Stimulated activated CD4-positive, alpha-beta T cell treated with anti-CD3 and anti-CD28 coated beads, Interleukin-15, amount 100 ng/mL, for 24 hours (primary cell): ENCODE measurements at places on chromosomes 3 and 15.

- no peak for DNase-seq
Observed at GRCh38 chr3:24548278-24548677, 53.6 kb upstream of the THRB start.

- DNase-seq, result no peak
Observed at GRCh38 chr3:102177075-102177755, 257.6 kb upstream of the ZPLD1 start.

GRCh38 chr3:13827256-13827655 lies 52.6 kb downstream of the WNT7A start:
- DNase-seq, result no peak

DNA sequence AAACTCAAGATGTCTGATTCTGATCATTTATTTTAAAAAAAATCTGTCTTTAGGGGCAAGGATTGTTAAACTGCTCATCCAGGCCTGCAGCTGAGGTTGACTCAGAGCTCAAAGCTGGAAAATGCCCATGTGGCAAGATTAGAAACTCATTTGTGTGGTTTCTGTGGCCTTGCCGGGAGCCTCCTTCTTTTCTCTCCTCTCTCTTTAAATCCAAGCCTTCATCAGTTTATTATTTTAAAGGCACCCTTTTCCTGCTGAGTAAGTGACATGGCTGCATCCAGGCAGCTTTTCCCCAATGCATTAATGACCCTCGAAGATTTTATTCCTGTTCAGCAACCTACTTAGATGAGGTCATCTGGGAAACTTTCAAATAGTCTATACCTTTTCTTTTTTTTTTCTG lies 221.3 kb upstream of the CDIN1 start:
- DNase-seq, result no peak

GRCh38 chr15:81910355-81911021 lies 135.3 kb downstream of the MEX3B start:
- DNase-seq, result no peak

DNA sequence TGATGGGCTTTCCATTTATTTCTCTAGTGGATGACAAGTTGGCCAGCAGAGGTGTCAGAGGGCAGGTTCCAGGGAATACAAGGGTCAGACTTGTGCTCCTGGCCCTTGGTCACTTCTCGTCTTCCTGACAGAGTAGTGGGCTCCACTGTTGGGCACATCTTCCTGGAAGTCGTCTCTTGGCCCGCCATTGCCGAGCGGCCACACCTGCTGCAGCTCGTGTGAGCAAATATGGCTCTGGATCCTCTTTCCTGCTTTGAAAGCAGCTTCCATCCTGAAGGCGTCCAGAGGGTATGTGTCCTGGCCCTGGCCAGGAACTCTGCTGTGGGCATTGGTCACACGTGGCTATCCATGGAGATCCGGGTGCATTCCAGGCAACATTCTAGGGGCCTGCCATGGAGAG lies 100.2 kb downstream of the SNRPN start:
- no peak for DNase-seq

DNA sequence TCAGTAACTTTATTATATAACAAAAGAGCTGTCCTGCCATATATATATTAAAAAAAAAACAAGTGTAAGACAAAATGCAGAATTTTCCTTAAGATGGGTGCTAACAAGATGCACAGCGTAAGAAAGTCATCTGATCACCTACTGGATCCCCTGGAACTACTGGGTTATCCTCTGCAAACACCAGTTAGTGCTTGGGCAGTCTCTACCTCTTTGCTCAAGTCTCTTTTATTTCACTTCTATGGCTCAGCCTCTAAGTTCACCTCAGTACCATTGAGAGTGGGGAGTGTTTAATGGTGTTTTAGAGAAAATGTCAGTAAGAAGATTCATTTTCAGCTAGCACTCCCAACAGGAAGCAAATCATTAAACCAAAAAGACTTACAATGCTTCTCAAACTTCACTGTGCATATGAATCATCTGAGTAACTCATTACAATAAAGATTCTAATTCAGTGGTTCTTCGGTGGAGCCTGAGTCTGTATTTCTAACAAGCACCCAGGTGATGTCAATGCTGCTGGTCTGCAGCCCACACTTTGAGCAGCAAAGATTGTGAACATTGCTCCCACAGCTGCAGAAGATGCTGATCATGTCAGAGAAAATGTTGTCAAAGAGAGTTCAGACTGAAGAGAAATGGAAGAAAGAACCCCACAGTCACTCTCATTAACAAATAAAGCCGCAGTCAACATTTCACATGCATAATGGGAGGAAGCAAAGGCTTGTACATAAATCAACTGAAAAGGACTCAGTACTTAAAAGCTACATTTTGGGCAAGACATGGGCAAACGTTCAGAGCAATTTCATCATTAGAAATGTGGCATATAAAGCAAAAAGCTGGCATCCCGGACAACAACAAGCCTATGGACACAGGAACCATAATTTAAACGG lies 227.1 kb upstream of the ATP11B start:
- no peak for DNase-seq

DNA sequence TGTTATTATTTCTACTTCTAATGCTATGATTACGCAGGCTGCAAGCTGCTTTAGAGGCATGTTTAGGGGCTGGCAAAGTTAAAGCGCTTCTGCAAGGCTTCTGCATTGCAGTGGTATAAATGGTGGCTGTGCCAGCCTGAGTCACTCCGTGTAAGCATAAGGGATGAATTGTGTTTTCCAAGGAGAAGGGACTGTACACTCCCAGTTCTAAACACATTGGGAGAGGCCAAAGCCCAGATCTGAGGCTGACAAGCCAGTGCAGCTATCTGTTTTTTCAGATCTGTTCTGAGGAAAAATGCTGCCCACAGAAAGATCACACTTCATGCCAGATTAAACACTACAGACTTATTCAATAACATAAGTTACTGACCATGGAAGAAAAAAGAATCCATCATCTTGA lies 83.8 kb downstream of the PRICKLE2 start:
- DNase-seq, result no peak

DNA sequence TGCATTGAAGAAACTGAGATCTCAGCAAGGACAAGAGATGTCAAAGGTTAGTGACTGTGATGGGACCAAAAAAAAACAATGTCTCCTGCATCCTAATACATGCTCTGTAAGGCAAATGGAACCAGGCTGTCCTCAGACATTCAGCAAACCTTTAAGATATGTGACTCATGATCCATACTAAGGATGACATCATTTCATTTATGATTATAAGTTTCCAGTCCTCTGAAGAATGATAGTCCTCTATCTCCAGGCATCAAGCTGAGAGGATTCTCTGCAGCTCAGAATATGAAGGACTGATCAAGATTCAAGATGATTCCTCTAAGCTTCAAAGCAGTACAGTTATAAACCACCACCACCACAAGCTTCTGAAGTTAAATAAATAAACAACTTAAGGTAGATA lies 47.6 kb downstream of the SSR3 start:
- no peak for DNase-seq

DNA sequence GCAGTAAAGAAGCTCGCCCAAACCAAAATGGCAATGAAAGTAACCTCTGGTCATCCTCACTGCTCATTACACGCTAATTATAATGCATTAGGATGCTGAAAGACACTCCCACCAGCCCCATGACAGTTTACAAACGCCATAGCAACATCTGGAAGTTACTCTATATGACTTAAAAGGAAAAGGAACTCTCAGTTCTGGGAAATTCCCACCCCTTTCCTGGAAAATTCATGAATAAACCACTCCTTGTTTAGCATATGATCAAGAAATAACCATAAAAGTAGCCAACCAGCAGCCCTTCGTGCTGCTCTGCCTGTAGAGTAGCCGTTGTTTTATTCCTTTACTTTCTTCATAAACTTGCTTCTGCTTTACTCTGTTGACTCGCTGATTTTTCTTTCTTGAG lies 164.6 kb downstream of the SMAD6 start:
- DNase-seq, result no peak

- DNase-seq, result no peak
Observed at GRCh38 chr3:156657862-156658731, 16.3 kb upstream of the TIPARP start.

- no peak for DNase-seq
Observed at GRCh38 chr15:61229883-61230180, 730 bp upstream of the RORA start.

DNA sequence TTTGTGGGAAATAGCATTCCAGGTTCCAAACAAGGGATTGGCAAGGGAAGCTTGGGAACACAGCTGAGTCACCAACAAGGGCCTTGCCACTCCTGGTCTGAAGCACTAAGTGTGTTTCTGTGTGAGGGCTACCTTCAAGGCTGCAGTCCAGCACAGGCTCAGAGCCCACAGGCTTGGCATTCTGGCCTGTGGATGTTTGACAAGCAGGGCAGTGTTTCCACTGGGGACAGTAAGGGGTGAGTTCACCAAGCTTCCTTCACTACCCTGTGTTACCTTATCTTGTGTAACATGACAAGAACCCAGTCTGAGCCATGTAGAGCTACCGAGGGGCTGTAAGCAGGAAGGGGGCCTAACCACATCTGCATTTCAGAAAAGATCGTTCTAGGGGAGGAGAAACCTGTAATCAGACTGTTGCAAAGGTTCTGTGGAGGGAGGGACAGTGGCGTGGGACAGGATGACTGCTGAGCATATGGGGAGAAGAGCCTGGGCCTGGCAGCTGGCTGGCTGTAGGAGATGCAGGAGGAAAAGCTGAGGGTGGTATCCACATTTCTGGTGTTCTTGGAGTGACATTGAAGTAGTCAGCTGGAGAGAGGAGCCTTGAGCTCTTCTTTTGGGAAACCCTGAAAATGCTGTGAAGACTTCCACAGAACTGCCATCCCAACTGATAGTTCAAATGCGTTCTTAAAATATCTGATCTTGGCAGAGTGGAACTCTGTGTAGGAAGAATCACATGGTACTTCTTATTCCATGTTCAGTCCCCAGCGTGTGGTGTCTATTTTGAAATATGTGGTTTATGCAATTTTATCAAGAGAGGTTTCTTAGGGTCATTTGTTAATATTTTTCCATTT lies 61.3 kb downstream of the CTDSPL start:
- DNase-seq, result no peak

GRCh38 chr3:32045091-32045915 lies 61.1 kb upstream of the GPD1L start:
- DNase-seq, result no peak

- DNase-seq, result no peak
Observed at GRCh38 chr3:44832032-44832431, 29.7 kb upstream of the TMEM42 start.

DNA sequence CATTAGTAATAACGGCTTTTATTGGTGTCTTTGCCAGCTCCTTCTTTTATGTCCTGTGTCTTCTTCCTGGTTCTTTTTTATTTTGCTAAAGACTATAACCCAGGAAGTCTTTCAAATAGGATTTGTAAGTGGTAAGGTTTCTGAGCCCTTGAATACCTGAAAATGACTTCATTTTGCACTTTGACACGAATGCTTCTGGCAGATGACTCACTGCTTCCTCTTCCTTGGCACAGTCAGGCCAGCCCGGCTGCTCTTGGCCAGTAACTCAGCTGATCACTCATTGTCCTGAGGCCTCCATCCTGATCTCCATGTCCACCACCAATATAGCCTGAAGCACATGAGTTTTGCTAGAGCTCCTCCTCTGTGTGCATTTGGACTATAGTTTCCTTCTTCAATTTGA lies 48.7 kb upstream of the NR2E3 start:
- no peak for DNase-seq

- DNase-seq, result no peak
Observed at GRCh38 chr3:140395134-140396075, 282.5 kb upstream of the TRIM42 start.

DNA sequence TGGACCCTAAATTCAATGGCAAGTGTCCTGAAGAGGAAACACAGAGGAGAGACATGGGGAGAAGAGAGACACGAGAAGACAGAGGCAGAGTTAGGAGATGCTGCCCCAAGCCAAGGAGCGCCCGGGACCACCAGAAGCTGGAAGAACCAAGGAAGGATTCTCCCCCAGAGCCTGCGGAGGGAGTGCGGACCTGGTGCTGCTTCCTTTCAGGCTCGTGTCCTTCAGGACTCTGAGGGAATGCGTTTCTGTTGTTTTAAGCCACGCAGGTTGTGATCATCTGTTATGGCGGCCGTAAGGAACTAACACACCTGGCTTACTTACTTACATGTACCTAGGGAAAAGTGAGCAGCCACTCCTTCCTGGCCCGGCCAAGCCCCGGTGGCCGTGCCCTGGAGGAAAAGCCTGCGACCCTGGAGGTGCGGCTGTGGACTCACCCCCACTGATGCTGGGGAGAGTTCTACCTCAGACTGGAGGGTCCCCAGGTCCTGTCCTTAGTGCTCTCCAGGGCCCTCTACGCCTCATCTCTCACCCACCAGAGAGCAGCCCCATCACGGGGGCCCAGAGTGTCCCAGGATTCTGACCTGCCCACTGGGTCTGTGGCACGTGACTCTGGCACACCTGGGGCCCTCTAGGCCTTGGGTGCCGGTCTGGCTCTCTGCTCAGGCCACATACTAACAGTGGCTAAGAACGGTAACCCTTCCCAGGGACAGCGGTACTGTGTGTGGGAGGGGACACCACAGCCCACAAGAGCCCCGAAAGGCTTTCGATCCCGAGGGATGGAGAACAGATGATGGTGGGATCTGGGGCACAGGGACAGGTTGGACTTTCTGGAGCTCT lies 61.8 kb downstream of the ITGA11 start:
- no peak for DNase-seq

DNA sequence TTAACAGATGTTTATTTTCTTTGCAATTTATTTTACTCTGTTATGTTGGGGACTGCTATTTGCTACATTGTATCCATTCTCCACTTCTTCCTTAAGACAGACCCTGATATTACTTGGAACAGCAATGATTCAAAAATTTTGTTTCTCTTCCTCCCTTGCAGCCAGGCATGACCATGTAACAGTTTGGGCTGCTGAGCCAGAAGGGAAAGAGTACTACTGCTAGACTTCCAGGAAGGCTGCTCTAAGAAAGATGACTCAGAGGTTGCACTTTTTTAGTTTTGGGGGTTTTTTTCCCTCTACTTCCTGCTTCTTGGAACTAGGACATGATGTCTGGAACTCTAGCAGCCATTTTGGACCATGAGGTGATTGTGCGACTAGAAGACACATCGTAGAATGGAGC lies 10.3 kb downstream of the PRR20G start:
- no peak for DNase-seq

- DNase-seq, result no peak
Observed at GRCh38 chr15:93973287-93973686, 258.1 kb upstream of the MCTP2 start.

- DNase-seq, result no peak
Observed at GRCh38 chr15:91186904-91187656, 87.0 kb downstream of the SV2B start.

- DNase-seq, result no peak
Observed at GRCh38 chr3:30340500-30340899, 265.9 kb upstream of the TGFBR2 start.

- no peak for DNase-seq
Observed at GRCh38 chr15:62495670-62496614, 330.9 kb upstream of the C2CD4B start.

DNA sequence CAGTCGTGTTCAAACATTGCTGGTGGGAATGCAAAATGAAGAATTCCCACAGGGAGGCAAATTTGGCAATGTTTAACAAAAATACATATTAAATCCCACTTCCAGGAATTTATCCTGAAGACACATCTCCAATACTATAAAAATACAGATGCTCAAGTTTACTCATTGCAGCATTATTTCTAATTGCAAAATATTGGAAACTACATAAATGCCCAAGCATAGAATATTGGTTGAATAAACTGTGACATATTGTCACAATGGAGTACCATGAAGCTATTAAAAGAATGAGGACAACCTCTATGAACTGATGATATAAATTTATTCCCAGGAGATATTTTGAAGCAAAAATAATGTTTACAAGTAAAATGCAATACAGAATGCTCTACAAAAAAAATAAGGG lies 49.7 kb upstream of the UBE2E2 start:
- no peak for DNase-seq

- DNase-seq, result no peak
Observed at GRCh38 chr3:39021465-39022285, 30.1 kb downstream of the SCN11A start.
